ENCODE measurements at places on chromosomes 12 and 14. TPM values are rescaled to one million over a fixed set of nuclear protein-coding genes. Genes with fewer than 3 reads are reported as not detected.

DNA sequence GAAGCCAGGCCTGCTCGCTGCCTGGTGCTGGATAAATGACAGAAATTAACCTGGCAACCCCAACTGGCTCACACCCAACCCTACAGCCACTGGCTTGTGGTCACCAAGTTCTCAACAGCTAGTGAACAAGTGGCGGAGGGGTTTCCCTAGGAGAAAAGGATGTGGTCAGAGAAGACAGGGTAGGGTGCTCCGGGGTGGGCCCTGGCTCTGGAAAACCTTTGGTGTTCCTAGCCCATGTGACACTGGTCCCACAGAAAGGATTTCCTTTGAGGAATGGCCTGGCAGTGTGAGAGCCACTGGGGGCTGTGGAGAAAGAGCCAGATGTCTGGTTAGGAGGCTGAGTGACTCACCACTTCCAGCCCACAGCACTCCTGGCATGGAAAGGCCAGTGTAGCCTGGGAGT is 8.7 kb downstream of the SYNE3 start:
- H3K4me1 ChIP-seq = peaks cover 26% of the 10 kb centered on the region
- no peak overlapping the region for H3K4me3 ChIP-seq
- no peaks in the 10 kb centered on the region for H3K36me3 ChIP-seq

DNA sequence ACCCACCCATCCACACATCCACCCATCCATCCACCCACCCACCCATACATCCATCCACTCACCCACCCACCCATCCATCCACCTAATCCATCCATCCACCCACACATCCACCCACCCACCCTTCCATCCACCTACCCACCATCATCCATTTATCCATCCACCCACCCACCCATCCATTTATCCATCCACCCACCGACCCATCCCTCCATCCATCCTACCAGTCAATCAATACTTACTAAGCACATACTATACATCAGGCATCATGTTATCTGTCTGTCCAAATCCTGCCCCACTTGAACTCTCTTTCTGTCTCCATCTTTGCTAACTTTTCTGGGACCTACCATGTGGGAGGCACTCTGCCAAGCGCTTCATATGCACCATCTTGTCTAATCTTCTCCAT is 15.4 kb downstream of the GALNT9 start:
- no peaks in the 10 kb centered on the region for H3K36me3 ChIP-seq
- peaks cover 22% of the 10 kb centered on the region for H3K27me3 ChIP-seq
- H3K4me1 ChIP-seq = no peaks in the 10 kb centered on the region
- H3K27ac ChIP-seq = no peak overlapping the region
- no peak for DNase-seq

DNA sequence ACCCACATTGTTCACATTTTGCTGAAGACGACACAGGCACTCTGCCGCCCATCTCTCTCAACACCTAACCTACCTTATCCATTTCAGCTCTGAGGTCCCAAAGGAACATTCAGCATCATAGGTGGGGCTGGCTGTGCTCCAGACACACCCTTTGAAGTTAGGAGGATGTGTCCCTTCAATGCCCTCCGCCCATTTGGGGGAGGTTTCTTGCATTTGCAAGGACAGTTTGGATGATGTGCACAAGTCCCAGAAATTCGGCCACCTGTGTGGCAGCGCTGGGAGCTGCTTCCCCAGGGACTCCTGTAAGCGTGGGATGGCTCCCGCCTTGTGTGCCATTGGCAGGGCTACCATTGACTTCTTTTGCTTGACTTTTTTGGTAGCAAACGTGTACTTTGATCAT is 113.8 kb downstream of the RIMBP2 start:
- H3K27me3 ChIP-seq = no peaks in the 10 kb centered on the region
- H3K4me1 ChIP-seq = no peaks in the 10 kb centered on the region
- H3K4me3 ChIP-seq = no peak overlapping the region
- H3K36me3 ChIP-seq = no peaks in the 10 kb centered on the region

DNA sequence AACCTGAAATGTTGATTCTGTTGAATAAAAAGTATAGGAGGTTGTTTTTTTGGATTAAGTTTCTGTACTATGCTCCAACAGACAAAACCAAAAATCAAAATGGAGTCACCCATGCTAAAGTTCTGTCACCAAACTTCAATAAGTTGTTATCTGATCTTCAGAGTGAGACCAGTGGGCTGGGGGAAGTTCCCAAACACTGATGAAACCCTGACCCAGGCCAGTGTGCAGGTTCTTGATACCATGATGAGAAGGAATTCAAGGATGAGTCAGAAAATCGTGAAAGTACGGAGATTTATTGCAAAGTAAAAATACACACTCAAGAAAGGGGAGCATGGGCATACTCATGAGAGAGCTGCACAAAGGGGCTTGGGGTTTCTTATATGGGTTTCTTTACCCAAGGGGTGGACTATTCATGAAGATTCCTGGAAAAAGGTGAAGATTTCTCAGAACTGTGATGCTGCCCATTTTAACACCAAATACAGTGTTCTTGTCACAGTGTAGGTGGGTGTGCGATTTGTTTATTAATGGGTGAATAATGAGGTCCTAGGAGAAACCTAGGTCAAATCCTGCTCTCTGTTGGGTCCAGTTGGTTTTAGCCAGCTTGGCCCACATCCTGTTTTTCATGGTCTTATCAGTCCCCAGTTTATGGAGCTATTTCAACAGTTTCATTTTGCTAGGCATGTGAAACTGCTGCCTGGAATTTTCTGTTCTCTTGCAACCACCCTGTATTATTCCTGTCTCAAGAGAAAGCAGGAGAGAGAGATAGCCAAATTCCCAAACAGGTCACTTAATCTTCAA is 27.5 kb upstream of the DENND5B start:
- DNase-seq = no peak
- no peak overlapping the region for H3K27ac ChIP-seq
- no peaks in the 10 kb centered on the region for H3K4me1 ChIP-seq
- no peaks in the 10 kb centered on the region for H3K27me3 ChIP-seq
- H3K4me3 ChIP-seq = no peak overlapping the region
- no peaks in the 10 kb centered on the region for H3K36me3 ChIP-seq

- no peak for DNase-seq
- H3K27ac ChIP-seq = no peak overlapping the region
- H3K4me1 ChIP-seq = peaks cover 23% of the 10 kb centered on the region
- no peak overlapping the region for H3K4me3 ChIP-seq
- H3K27me3 ChIP-seq = no peaks in the 10 kb centered on the region
- peaks cover 72% of the 10 kb centered on the region for H3K36me3 ChIP-seq
Observed at GRCh38 chr12:292186-292585, 29.6 kb upstream of the SLC6A13 start.

Gene BHLHE41
- 3.4 TPM for total RNA-seq

Gene ACOT6
- total RNA-seq = not detected
